ENCODE measurements at places on chromosomes 12 and 14. TPM values are rescaled to one million over a fixed set of nuclear protein-coding genes. Genes with fewer than 3 reads are reported as not detected.

The FOXG1 gene
- under 0.01 TPM for total RNA-seq

The LMNTD1 gene
- total RNA-seq: not detected

The OR4K17 gene
- total RNA-seq: not detected

The CACNA1C gene
- total RNA-seq: 2.2 TPM

The BRI3BP gene
- total RNA-seq: 3.9 TPM

The RAB35 gene
- total RNA-seq: 21.2 TPM

The TCL1A gene
- not detected for total RNA-seq

The LTB4R gene
- total RNA-seq: 2.4 TPM

The SMAGP gene
- 7.9 TPM for total RNA-seq

The WSCD2 gene
- total RNA-seq: not detected

The NYNRIN gene
- total RNA-seq: 153 TPM

The PRH2 gene
- total RNA-seq: 1.2 TPM

The KICS2 gene
- total RNA-seq: 9.7 TPM

The CD69 gene
- total RNA-seq: 0.22 TPM

The OR4N2 gene
- not detected for total RNA-seq

The ELK3 gene
- 28.1 TPM for total RNA-seq

The RFC5 gene
- 13.4 TPM for total RNA-seq

The ATF1 gene
- 30.7 TPM for total RNA-seq

The SCFD1 gene
- 105 TPM for total RNA-seq

The KIF5A gene
- 0.11 TPM for total RNA-seq

The LRRIQ1 gene
- total RNA-seq: 0.43 TPM

The TMEM121 gene
- total RNA-seq: 3.9 TPM

The PIANP gene
- not detected for total RNA-seq

The GALNT9 gene
- not detected for total RNA-seq

The GPR65 gene
- total RNA-seq: not detected

The HOXC4 gene
- 2.0 TPM for total RNA-seq

The NEMP1 gene
- total RNA-seq: 5.0 TPM

The LMO3 gene
- total RNA-seq: not detected

The CLEC4A gene
- under 0.01 TPM for total RNA-seq

The CCDC177 gene
- total RNA-seq: not detected

The ATF7 gene
- 13.7 TPM for total RNA-seq

The ARHGEF40 gene
- total RNA-seq: 59.7 TPM

The BDKRB1 gene
- not detected for total RNA-seq

The PPP1R36 gene
- total RNA-seq: 0.43 TPM

The ISM2 gene
- under 0.01 TPM for total RNA-seq
